ENCODE measurements at places on chromosomes 1 and 21.

- DNase-seq, result no peak
Observed at GRCh38 chr1:210582205-210582970, 253.7 kb downstream of the HHAT start.

DNA sequence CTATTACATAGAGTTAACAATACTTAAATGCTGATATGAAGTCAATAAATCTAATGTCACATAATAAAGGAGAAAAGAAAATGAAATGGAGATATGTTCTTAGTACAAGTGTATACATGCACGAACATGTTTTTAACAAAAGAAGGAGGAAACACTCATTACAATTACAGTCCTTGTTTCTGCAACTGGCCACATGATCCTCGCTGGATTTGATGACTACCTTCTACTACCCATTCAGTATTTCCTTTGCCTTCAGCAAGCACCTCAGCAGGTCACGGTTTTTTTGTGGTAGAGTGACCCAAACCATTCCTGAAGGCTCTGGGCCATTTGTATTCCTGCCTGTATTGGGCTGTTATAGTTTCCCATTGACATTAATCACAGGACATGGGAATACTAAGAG lies 172.8 kb upstream of the CXADR start:
- DNase-seq, result no peak

DNA sequence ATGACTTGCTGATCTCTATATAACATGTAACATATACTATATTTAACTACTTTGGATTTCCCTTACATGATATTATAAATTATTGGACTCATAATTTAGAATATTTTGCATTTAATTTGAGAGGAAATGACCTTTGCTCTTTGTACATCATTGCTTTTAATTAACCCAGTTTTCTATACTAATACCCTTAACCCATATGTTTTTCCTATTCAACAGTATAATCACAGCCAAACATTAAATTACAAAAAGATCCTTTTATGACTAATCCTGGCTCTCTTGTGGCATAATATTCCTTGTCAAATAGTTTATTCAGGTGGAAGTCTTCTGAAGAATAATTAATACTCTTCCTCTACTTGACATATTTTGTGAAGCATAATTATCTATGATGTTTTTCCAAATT lies 56.0 kb upstream of the GPR52 start:
- no peak for DNase-seq

GRCh38 chr1:39562886-39563285 lies 13.7 kb downstream of the PABPC4 start:
- no peak for DNase-seq

DNA sequence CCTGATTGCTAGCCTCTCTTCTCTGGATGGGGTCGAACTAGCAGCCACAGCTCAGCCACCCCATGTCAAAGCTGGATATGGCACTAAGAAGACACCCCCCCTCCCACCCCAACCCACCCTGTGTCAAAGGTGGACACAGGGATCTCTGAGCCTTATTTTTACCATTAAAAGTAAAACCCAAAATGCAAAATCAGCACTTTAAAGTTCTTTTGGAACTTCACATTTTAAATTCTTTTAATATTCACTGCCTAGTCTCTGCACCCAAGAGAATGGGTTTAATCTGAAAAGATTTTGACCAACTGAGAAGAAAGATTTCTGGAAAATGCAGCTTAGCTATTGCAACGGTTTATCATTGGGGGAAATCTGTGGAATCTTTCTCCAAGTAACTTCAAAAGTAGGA lies 167.6 kb downstream of the TGFBR3 start:
- DNase-seq, result no peak

DNA sequence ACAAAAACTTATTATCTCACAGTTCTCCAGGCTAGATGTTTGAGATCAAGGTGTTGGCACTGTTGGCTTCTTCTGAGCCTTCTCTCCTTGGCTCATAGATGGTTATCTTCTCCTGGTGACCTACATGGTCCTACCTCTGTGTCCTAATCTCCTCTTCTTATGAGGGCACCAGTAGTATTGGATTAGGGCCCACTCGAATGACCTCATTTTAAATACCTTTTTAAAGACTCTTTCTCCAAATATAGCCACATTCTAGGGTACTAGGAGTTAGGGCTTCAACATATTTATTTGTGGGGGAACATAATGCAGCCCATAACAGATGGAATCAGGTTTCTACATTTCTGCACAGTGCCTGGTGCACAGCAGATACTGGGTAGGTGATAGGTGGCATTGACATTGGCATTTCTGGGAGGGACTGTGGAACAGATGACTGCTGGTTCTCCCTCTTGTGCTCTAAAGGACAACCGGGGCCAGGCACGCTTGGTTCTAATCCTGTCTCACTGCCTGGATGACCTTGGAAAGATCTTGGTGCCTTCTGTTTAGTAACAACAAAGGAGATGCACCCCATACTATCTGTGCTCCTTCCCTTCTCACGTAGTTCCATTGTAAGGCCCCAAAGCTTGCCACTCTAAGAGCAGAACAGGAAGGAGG lies 140.3 kb downstream of the PLPP3 start:
- DNase-seq, result no peak

- DNase-seq, result no peak
Observed at GRCh38 chr1:180117764-180118116, 36.9 kb upstream of the QSOX1 start.

- no peak for DNase-seq
Observed at GRCh38 chr1:94614996-94615395, 73.4 kb upstream of the F3 start.

GRCh38 chr1:26627954-26628353 lies 67.9 kb upstream of the ARID1A start:
- DNase-seq, result no peak

DNA sequence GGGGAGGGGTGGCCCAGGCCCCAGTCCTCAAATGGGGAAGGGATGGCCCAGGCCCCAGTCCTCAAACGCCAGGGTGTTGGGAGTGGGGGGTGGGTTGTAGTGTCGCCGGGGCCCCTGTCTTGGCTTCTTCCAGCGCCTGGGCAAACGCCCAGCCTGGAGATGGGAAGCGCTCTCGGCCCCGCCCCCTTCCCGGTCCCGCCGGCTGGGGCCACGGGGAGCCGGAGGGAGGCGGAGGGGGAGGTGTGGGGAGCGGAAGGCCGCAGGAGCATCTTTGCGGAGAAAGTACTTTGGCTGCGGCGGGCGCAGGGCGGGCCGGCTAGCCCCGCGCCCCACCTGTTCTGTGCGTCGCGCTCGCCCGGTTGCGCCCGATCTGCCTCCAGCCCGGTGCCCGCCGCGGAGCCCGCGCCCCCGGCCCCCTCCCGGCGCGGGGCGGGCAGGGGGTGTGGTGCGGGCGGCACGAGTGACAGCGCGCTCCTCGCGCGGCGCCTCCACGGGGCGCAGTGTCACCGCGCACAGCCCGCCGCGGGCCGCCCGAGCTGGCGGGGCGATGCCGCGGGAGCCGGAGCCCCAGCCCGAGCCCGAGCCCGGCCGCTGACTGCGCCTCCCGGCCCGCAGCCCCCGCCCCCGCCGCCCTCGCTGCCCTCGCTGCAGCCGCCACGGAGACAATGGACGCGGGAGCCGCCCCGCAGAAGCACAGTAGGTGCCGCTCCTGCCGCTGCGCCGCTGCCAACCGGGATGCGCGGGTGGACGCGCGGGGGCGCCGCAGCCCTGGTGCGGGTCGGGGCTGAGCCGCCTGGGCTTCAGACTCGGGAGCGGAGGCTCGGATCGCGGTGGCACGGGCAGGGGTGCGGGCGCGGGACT lies 31.1 kb upstream of the PEX10 start:
- peak; percentile 70 for DNase-seq

GRCh38 chr1:145898756-145899155 lies 11.1 kb downstream of the ITGA10 start:
- DNase-seq, result no peak

- DNase-seq, result no peak
Observed at GRCh38 chr1:115865704-115866380, 24.9 kb upstream of the NHLH2 start.

- DNase-seq, result no peak
Observed at GRCh38 chr1:87252406-87252805, 76.3 kb upstream of the LMO4 start.

- DNase-seq, result peak; percentile 5
Observed at GRCh38 chr1:41109310-41110197, 88.0 kb upstream of the SLFNL1 start.

GRCh38 chr1:235098547-235098946 lies 30.1 kb downstream of the TOMM20 start:
- DNase-seq, result no peak

DNA sequence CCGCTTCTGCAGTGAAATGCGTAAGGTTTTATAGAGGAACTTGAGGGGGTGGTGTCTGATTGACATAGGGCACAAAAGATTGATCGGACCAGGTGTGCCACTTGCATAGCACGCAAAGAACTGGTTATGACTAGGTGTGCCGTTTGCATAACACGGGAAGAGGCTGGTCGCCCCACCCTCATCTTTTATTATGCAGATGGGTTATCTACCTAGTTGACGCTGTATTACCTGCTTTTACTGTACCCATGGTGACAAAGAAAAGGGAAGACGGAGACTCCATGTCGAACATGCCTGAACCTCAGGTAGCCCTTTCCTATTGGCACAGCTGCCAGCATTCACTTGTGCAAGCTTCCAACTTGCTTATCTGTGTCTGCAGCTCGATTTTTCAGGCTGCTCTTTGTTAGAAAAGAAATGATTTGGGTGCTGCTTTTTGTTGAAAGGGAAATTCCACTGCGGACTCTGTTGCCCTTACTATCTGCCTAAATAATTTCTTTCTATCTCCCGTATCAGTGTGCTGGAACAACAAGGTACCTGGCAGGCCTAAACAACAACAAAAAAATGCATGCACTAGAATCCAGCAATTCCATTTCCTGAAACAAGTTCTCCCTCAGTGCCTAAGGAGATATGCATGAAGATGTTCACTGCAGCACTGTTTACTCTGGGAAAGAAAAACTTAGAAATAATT lies 194.4 kb upstream of the KAZN start:
- DNase-seq, result no peak

- DNase-seq, result no peak
Observed at GRCh38 chr1:36482724-36483388, at the start of gene CSF3R. TSS of gene CSF3R (minus strand) at chr1:36482913. CDS start at chr1:36479496, 3,417 bp downstream.

DNA sequence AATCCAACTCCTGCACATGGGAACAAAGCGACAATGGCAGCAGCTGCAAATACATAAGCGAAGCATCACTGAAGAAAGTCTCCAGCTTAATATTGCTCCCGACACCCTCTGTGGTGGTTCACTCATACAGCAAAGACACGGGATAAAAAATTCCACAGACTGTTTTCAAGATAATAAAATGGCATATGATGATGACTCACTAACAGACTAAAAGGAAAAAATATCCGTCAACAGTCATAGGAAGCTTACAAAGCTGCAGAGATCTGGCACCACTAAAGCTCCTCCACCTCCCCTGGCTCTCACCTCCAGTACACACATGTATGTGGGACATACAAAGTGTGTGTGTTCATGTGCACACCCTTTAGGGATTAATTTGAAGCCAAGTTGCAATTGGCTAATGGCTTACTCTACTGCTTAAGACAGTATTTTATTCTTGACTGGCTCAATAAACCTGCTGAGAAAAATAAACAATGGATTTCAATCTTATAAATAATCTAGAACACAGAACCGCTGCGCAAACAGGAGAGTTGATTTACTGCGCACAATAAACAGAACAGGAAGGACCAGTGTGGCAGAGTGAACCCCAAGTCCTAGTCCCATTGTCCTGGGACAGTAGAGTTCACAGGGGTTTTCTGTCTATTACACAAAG lies 94.4 kb downstream of the SLC45A1 start:
- DNase-seq, result no peak

- no peak for DNase-seq
Observed at GRCh38 chr21:41478319-41479177, 29.4 kb downstream of the TMPRSS2 start.

DNA sequence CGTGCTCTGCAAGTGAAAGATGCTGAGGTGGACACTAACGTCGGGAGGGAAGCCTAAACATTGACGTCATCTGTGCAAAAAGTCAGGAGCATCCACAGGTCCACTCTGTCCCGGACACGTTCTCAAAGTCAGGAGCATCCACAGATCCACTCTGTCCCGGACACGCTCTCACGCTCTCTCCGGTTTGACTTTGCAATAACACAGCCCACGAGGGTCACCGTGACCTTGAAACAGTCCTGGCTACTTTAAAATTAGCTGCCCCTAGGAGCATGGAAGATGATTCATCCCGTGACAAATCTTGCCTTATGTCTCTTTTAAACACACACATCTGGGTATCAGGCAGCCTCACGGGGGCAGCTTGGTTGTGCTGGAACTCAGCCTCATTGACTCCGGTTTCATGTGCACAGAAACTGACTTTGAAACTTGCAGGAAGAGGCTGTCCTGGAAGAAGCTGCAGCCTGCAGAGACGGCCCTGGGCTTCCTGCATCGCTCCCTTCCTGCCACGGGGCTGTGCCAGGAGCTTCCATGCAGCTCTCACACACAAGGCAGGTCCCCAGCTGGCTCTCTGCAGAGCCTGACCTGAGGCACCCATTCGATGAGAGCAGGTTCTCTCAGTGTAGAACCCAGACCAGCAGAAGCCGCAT lies 18.1 kb upstream of the COL18A1 start:
- no peak for DNase-seq

DNA sequence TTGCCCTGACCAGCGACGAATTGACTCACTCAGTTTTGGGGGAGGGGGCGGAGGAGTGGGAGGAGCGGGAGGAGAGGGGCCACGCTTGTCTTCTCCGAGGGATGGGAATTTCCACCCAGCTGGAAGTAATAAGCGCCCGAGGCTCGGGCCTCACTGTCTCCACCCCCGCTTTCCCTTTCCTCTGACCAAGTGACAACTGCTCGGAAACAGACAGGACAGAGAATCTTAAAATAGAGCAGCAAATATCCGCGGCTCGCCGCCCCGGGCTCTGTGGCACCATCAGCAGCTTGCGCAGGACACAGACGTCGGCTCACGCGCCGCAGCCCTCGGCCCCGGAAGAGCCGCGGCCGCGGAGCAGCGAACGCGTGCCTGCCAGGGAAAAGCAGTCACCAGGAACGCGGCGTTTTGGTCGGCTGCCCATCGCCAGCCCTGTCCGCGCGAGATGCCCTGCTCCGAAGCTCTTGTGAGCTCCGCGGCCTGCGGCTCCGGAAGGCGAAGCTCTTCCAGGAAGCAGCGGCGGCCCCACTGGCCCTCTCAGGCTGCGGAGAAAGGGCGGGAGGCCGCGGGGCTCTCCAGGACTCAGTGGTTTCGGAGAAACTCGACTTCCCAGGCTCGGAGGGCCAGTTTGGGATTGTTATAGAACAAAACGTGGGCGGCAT lies 10.7 kb upstream of the RGS16 start:
- peak; percentile 53 for DNase-seq

DNA sequence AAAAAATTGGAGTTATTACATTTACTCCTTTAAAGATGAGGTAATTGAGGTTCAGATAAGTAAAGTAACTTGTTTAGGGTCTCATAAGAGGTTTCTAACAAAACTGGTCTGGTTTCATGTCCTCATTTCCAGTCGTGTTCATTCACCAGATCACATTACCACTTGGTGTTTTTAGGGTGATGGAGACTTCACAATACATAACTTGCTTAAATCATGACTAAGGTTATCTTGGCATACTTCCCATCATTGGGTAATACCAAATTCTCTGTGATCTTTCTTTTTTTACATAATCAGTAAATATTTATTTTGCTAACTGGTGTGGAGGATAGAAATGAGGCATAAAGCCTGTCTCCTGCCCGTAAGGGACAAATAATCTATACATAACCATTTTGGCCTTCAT lies 31.6 kb upstream of the RPTN start:
- no peak for DNase-seq

- DNase-seq, result no peak
Observed at GRCh38 chr1:15900662-15901279, 53.3 kb downstream of the SPEN start.

- DNase-seq, result no peak
Observed at GRCh38 chr1:205026181-205026580, 16.8 kb upstream of the CNTN2 start.
